Urothelium cell line (cell line): ENCODE measurements at places on chromosomes 2 and 18.

GRCh38 chr2:98698896-98699295 lies 32.0 kb downstream of the MGAT4A start:
- DNase-seq: no peak

- DNase-seq: no peak
Observed at GRCh38 chr2:100036793-100037192, 105.6 kb downstream of the AFF3 start.

DNA sequence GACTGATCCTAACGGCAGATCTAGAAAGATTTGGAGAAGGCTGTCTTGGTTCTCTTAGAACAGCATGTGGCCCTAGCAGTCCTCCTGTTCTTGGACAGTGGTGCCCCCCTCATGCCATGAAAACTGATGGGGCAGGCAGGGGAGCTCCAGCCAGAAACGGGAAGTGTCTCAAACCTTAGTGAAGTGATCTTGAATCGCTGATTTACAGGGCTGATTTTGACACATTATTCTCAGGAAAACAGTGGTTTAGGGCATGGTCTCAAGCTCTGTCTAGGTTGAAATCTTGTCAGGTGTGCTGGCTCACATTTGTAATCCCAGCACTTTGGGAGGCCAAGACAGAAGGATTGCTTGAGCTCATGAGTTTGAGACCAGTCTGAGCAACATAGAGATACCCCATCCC lies 37.8 kb downstream of the SRSF7 start:
- DNase-seq: no peak

DNA sequence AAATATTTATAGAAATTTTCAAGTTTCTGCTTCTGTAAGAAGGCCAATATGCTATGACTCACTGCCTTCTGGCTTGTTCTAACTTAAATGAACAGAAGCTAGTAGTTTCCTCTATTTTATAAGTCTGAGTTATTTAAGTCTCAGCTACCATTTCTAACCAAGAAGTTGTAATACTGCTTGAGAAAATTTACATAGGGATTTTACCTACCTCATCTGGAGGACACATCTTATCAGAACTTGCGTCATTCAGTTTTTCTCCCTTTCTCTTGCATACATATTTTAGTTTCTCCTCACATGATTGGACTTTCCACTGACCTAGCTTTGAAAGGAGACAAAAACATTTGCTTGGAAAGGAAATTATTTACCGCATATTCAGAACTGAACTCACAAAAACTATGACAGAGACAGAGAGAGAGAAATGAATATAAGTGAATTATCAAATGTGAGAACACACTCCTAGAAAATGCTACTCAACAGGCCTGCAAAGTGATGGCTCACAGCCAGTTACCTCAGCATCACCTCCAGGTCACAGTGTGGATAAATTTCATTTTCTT lies 81.1 kb upstream of the CD302 start:
- DNase-seq: no peak

GRCh38 chr2:86309966-86310365 lies 27.5 kb downstream of the REEP1 start:
- DNase-seq: no peak

DNA sequence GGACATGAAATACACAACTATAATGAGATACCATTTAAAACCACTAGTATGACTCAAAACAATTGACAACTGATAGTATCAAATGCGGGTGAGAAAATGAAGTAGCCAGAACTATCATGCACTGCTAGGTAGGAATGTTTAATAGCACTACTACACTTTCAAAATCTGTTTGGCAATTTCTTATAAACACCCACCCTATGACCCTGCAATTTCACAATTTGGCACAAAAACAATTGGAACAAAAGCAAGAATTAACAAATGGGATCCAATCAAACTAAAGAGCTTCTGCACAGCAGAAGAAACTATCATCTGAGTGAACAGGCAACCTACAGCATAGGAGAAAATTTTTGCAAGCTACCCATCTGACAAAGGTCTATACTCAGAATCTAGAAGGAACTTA lies 431.2 kb upstream of the GYPC start:
- no peak for DNase-seq

DNA sequence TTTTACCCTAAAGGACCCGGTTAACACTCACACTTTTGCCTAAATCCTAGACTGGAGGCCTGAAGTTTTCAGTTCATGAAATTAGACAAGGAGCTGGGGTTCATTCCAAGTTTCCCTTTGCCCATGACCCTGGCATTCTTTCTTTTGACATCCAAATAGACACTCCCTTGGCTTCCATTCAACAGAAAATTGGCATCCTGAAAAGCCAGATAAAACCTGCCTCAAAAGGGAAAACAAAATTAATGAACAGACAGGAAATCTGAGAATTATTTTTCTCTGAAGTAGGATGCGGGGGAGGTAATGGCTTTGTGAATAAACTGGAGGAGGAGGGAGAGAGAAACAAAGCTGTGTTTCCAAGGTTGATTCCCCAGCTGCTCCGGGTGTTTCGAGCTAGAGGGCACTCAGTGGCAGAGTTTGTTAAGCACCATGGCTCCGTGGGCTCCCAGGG lies 41.0 kb downstream of the SPP2 start:
- DNase-seq: peak; percentile 56

- no peak for DNase-seq
Observed at GRCh38 chr2:232219496-232219870, 159.1 kb upstream of the ALPP start.

DNA sequence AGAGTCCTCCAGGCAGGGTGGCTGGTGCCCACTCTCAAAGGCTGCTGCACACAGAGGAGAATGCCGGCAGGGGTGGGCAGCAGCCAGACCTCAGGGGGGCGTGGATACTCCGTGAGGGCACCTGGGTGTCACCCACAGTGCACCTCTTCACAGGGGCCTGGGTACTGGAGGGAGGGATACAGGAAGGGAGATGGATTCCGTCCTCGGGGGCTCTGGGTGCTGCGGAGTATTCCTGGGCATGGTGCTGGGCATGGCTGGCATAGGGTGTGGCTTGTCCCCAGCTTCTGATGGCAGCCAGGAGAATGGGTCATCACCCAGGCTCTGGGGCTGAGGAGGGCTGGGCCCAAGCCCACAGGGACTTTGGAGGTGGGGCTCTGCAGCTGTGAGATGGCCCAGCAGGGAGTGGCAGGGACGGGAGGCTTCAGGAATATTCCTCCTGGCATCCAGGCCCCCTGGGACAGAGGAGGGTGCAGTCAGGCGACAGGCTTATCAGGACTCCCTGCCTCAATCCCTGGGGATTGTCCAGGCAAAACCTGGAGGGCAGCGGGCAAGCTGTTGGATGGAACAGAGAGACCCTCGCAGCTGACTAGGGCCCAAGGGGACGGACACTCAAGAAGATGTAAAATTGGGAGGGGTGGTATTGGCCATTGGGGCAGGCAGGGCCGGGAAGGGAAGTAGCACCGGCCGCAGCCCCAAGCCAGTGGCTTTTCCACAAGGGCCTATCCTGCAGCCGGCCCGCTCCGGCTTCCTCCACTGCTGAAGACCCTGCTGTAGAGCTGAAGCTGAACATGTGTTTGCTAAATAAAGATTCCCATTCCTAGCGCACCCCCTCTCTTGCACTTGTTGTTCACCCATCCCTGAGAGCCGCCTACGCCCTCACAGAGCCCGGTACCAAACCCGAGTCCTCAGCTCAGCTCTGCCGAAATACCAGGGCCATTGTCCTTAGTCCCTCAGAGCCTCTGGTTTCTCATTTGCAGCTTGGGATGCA lies 5.7 kb upstream of the KLHL30 start:
- no peak for DNase-seq

GRCh38 chr2:10983711-10984110 lies 72.0 kb downstream of the KCNF1 start:
- no peak for DNase-seq

GRCh38 chr2:29014331-29014730 lies 33.2 kb downstream of the TOGARAM2 start:
- no peak for DNase-seq

DNA sequence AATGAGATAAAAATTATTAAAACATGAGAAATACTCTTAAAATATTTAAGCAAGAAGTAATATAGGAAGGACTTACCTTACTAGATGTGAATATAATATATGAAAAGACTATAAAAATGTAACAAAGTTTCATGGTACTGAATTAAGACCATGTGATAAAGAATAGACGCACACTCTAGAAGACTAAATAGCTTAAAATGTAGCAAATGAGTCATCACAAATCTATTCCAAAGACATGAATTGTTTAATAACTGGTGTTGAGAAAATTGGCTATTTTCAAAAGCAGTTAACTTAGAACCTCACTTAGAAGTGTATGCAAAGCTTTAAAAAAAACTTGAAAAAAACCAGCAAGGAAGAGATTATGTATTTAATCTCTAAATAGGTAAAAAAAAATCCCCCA lies 64.1 kb downstream of the POLE4 start:
- no peak for DNase-seq

DNA sequence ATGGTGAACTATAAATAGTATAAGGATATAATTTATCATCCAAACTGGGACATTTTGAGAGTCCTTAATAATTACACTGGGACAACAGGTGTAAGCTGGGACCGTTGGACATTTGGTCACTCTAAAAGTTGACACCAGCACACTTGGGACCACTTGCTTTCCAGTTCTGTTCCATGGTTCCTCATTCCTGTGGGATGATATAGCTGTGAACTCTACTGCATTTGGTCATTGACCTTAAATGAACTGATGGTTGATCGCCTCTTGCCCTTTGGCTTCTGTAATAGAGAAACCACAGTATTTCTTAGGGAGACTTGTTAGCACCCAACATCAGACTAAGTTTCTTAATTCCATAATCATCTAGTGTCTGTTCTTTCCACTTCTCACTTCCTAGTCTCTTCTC lies 46.7 kb downstream of the EML6 start:
- DNase-seq: no peak

DNA sequence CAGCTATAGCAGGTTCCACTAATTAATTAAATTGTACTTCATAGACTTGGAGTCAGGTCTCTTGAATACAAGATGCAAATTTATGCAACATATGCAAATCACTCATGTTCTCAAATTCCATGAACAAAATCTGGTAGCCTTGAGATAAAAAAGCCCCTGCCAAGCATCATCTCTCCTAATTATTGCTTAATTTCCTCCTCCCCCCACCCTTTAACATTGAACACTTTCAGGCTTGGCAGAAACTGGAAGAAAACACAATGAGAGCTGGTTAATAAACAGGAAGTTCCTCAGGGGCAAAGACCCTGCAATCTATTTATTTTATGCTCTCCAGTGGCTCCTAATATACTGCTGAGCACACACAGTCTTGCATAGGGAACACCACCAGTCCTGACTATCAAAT lies 35.6 kb upstream of the ACVR1 start:
- no peak for DNase-seq

DNA sequence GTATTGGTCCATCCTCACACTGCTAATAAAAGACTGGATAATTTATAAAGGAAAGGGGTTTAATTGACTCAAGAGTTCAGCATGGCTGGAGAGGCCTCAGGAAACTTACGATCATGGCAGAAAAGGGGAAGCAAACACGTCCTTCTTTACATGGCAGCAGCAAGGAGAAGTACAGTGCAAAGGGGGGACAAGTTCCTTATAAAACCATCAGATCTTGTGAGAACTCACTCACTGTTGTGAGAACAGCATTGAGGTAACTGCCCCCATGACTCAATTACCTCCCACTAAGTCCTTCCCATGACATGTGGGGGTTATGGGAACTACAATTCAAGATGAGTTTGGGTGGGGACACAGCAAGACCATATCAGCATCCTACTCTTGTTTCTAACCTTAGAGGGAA lies 37.0 kb downstream of the SP100 start:
- DNase-seq: no peak

DNA sequence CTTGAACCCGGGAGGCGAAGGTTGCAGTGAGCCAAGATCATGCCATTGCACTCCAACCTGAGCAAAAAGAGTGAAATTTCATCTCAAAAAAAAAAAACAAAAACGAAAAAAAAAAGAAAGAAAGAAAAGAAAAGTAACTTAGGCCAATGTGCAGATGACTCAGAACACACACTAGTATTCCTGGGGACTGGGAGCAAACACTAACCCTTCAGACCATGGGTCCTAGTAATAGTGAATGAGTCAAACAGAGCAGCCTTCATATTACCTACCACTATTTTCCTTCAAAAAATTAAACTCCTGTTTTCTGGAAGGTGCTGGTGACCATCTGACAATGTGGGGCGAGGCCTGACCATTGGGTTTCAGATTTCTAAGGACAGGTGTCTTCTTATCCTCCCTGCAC lies 253.4 kb downstream of the PIEZO2 start:
- DNase-seq: no peak

DNA sequence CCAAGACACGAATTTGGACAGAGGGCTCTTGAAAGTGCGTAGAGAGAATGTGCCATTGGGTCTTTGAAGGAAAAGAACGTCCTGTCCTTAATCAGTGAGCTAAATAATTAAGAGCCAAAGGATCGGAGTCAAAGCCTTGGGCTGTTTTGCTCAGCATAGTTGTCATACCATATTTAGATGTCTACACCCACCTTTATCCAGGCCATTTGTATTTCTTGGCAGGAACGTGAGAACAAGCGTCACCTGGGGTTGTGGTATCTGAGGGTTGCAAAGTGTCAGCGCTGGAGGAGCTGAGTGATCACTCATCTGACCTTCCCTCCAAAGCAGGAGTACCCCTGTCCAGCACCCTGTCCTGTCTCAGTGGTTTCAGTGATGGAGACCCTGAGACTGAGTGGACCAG lies 4.5 kb downstream of the LPIN1 start:
- no peak for DNase-seq

- DNase-seq: no peak
Observed at GRCh38 chr18:11762429-11762828, 73.4 kb downstream of the GNAL start.

DNA sequence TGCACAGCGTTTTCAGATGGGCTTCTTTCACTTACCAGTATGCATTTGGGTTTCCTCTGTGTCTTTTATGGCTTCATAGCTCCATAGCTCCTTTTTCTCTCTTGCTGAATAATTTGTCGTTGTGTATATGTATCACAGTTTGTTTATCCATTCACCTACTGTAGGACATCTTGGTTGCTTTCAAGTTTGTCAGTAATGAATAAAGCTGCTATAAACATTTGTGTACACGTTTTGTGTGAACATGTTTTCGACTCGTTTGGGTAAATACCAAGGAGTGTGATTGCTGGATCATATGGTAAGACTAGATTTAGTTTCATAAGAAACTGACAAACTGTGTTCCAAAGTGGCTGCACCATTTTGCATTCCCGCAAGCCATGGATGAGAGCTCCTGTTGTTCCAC lies 94.7 kb downstream of the FAM168B start:
- DNase-seq: no peak

DNA sequence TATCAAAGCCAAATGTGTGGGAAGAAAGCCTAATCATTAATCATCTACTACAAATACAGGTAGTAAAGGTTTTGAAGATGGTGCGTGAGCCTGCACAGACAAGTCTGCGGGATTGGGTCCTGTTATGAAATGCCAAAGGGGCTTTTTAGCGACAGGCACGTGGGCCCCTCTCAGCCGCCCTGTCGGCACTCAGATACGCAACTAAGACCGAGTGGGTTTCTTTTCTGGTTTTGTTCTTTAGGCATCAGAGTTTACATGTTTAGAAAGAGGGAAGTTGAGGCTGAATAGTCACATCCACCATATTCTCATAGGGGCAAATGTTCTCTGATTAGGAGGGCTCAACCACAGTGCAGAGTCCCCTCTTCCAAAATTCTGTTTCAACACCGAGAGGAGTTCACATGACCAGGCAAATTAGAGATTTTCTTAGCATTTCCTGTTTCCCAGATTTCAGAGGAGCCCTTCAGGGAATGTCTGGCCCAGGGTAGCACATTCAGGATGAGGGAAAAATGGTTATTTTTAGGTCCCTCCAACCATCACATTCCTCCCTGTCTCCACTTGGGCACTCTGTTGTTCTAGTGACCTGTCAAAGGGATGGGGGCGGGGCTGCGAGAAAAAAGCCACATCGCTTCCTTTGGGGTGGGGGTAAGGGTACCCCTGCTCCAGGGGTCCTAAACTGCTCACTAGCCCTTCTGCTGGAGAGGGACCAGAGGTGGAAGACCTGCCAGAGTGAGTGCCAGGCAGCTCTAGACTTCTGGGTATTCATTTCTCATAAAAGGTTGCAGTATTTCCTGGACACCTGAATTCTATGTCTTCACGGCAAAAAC lies 159.2 kb downstream of the BCL2 start:
- DNase-seq: no peak
